ENCODE measurements at places on chromosomes 2 and 18.
A peak's percentile ranks its signal among the peaks of the same experiment; 100 is the strongest.

- DNase-seq = no peak
Measured at GRCh38 chr2:202406445-202406978, 30.4 kb downstream of the BMPR2 start.

- no peak for DNase-seq
Measured at GRCh38 chr2:120278901-120279300, 26.2 kb downstream of the RALB start.

DNA sequence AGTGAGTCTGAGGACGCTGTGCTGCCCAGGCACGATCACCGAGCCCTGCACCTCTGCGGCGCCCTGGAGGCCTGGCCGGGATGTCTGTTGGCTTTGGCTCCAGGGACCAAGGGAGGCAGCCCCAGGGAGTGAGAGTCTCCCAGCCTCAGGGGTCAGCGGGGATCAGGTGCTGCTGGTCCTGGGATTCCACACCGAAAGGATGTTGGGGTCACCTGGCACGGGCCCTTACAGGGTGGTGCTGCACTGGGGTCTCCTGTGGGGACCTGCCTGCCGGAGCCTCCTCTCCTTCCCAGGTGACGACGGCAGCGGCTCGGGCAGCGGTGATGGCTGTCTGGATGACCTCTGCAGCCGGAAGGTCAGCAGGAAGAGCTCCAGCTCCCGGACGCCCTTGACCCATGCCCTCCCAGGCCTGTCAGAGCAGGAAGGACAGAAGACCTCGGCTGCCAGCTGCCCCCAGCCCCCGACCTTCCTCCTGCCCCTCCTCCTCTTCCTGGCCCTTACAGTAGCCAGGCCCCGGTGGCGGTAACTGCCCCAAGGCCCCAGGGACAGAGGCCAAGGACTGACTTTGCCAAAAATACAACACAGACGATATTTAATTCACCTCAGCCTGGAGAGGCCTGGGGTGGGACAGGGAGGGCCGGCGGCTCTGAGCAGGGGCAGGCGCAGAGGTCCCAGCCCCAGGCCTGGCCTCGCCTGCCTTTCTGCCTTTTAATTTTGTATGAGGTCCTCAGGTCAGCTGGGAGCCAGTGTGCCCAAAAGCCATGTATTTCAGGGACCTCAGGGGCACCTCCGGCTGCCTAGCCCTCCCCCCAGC lies 30.5 kb downstream of the GPC1 start:
- no peak for DNase-seq

- DNase-seq = no peak
Measured at GRCh38 chr2:137380610-137381009, 583.7 kb upstream of the HNMT start.

- DNase-seq = no peak
Measured at GRCh38 chr2:56211048-56211447, 27.3 kb downstream of the CCDC85A start.

GRCh38 chr2:149009576-149010461 lies 28.7 kb upstream of the LYPD6B start:
- DNase-seq = no peak

GRCh38 chr2:111986116-111986900 lies 68.8 kb upstream of the TMEM87B start:
- peak; percentile 77 for DNase-seq

DNA sequence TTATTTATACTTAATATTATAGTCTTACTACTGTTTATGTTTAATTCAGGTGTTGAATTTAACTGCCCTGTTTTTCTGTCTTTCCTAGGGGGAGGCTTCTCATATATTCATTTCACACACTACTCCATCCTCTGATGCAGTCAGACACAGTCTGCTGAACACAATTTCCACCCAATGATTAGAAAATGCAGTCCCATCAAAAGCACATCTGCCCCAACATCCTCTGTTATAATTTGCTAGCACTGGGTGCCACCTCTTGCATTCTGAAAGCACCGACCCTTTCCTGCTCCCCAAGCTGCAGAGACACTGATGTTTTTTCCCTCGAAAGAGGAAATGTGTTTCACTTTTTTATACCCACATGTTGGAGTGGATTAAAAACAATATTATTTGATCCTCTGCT lies 474.7 kb downstream of the PID1 start:
- DNase-seq = no peak

- no peak for DNase-seq
Measured at GRCh38 chr2:48723129-48723528, 32.4 kb downstream of the LHCGR start.

DNA sequence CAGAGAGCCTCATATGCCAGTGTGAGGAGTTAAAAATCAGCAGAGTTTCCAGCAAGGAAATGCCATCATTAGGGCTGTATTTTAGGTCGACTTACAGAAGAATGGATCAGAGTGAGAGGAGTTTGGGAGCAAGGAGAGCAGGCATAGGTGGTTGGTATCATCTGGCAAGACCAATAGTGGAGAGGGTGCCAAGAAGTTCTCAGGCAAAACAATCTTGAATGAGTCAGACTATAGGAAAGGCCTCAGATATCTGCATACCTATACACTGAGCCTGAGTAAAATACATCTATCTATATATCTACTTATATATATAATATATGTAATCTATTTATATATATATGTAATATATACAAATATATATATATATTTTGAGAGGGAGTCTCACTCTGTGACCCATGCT lies 57.3 kb downstream of the TMEFF2 start:
- no peak for DNase-seq

DNA sequence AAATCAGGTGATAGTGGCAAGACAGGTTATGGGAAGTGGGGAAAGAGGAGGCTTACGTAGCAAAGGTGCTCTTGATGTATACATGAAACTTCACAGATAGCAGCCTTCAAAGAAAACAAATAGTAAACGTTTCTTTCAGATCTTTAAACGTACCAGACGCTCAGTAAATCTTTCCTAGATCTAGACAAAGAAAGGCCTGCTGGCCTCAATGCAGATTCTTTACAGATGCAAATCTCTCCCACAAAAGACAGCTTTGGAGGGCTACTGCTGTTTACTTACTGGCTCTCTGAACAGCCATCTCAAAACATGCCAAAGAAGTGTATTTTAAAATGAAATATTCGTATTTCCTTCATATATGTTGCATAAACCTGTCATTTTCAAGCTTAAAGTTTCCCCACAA lies 1279.9 kb upstream of the NRXN1 start:
- DNase-seq = no peak

- peak; percentile 91 for DNase-seq
Measured at GRCh38 chr2:14632133-14632936, at the start of gene LRATD1. TSS of gene LRATD1 (plus strand) at chr2:14632717. CDS start at chr2:14633980, 1,263 bp downstream.

DNA sequence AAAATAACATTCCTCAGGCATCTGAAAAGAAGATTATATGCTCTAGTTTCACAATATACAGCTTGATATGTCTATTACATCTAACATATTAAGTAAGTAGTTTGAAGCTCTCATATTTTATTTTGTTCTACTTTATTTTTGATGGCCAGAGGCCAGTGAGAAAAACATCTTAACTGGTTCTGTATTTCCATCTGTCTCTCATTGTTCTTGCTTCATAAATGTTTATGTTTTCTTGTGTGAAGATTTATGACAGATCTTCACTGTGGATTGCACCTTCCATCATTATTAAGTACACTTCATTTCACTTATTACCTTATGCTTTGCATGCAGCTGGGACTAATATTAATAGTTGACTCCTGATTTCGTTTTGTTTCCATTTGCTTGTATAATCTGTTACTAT lies 511.2 kb downstream of the TSN start:
- DNase-seq = no peak

DNA sequence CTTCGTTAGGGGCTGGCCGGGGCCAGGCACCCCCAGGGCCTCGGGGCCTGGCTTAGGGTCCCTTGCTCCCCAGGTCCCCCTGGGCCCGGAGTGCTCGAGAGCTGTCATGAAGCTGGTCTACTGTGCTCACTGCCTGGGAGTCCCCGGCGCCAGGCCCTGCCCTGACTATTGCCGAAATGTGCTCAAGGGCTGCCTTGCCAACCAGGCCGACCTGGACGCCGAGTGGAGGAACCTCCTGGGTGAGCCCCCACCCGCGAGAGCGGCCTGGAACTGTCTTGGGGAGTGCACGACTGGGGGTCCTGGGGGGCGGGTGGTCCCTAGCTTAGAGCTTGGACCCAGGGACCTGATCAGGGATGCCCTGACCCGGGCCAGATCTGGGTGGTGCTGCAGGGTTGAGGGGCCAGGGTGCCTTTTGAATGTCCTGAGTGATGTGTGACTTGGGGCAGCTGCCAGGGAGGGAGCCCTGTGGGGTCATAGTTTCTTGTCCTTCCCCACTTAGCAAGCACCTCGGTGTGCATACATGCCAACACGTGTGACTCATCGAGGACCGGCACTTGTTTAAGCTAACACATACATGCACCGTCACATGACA lies 27.9 kb downstream of the GPC1 start:
- no peak for DNase-seq

GRCh38 chr2:189407281-189408209 lies 33.7 kb upstream of the WDR75 start:
- DNase-seq = peak; percentile 69

- no peak for DNase-seq
Measured at GRCh38 chr2:152402780-152403759, 68.1 kb downstream of the FMNL2 start.

- no peak for DNase-seq
Measured at GRCh38 chr2:238254095-238254723, 14.4 kb upstream of the HES6 start.

DNA sequence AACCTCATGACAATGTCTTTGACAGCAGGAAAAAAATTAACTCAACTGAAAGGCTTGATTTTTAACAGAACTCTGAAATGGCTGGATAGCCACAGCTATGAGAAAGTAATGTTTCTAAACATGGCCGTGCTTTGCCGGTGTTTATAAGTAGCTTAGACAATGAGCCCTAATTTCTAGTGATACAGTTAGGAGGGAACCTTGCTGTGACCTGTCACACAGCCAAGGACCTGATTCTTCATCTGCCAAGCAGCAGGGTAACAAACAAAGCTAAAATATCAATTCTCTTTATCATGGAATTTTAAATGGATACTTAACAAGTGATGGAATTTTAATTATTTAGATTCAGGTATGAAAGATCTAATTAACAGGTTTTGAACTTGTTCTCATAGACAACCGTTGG lies 24.3 kb upstream of the DYNC2LI1 start:
- no peak for DNase-seq

- peak; percentile 5 for DNase-seq
Measured at GRCh38 chr18:39751921-39752320, 2186.3 kb upstream of the CELF4 start.

- no peak for DNase-seq
Measured at GRCh38 chr2:31522786-31523185, 58.0 kb downstream of the SRD5A2 start.

DNA sequence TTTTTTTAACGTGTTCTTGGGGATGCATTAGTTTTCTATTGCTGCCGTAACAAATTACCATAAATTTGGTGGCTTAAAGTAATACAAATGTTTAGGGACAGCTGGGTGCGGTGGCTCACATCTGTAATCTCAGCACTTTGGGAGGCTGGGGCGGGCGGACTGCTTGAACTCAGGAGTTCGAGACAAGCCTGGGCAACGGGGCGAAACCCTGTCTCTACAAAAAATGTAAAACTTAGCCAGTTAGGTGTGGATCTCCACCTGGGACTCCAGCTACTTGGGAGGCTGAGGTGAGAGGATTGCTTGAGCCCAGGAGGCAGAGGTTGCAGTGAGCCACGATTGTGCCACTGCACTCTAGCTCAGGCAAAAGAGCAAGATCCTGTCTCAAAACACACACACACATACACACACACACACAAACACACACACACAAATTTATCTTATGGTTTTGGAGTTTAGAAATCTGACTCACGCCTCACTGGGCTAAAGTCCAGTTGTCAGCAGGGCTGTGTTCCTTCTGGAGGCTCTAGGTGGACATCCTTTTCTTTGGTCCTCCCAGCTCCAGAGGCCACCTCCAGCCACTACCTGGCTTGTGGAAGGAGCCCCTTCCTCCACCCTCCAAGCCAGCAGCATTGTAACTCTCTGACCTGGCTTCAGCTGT lies 76.1 kb downstream of the SEPTIN10 start:
- no peak for DNase-seq

- DNase-seq = peak; percentile 20
Measured at GRCh38 chr2:6896930-6897759, 19.6 kb downstream of the RSAD2 start.

- DNase-seq = no peak
Measured at GRCh38 chr2:203997980-203998809, 61.6 kb downstream of the ICOS start.

DNA sequence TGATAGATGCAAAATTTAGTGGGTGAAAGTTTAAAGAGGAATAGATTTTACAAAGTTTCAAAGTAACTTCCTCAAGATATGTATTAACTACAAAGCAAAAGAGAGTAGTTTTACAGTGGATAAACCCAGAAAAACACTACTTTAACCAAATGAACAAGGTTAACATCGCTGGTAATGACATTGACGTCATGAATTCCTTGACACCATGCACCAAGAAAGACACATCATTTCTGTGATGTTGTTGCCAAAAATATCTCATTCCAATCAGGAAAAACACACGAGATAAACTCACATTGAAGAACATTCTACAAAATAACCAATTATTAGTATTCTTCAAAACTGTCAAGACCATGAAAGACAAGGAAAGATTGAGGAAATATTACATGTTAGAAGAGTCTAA lies 605.6 kb upstream of the SETBP1 start:
- no peak for DNase-seq

GRCh38 chr2:44333994-44334393 lies 27.3 kb downstream of the PREPL start:
- no peak for DNase-seq

DNA sequence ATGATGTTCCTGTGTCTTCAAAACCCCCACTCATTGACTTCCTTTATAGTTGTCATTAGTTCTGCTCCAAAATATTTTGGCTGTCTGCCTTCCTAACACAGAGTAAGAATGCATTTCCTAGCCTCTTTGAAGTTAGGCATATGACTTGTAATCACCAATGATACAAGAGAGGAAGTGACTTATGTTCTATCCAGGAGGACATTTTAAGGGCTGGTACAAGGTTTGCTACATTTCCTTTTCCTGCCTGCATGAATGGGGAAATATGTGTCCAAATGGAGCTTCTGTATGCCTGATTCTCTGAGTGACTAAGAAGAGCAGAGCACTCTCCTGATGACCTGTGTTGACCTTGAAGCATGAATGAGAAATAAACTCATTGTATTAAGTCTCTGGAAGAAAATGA lies 115.1 kb downstream of the PLCL1 start:
- no peak for DNase-seq

- DNase-seq = no peak
Measured at GRCh38 chr18:21636769-21637168, 24.7 kb downstream of the SNRPD1 start.

- no peak for DNase-seq
Measured at GRCh38 chr2:8632755-8633154, 49.1 kb upstream of the ID2 start.

- DNase-seq = no peak
Measured at GRCh38 chr2:127161176-127162136, 54.5 kb upstream of the BIN1 start.

- DNase-seq = no peak
Measured at GRCh38 chr2:36963106-36963505, 3.2 kb downstream of the STRN start.

DNA sequence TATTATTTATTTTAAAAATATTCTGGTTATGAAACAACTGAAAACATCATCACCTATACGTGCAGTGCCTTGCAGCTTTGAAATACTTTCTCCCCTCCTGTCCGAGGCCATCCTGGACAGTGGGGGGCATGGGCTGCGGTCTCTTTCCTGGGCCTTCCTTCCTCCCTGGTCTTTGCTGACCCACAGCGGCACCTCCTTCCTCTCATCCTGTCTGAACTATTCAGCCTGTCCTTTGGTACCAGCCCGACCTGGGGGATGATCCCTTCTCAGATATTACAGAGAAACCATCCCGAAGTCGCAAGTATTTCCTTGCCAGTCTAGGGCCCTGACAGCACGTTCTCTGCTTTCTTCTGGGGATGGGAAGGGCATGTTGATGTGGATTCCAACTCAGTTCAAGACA lies 736.6 kb upstream of the HS6ST1 start:
- DNase-seq = no peak

Measured in NCI-H2227 treated with DMSO at 0.1 percent for 48 hours (cell line).